ENCODE measurements at places on chromosomes 12 and 14.

DNA sequence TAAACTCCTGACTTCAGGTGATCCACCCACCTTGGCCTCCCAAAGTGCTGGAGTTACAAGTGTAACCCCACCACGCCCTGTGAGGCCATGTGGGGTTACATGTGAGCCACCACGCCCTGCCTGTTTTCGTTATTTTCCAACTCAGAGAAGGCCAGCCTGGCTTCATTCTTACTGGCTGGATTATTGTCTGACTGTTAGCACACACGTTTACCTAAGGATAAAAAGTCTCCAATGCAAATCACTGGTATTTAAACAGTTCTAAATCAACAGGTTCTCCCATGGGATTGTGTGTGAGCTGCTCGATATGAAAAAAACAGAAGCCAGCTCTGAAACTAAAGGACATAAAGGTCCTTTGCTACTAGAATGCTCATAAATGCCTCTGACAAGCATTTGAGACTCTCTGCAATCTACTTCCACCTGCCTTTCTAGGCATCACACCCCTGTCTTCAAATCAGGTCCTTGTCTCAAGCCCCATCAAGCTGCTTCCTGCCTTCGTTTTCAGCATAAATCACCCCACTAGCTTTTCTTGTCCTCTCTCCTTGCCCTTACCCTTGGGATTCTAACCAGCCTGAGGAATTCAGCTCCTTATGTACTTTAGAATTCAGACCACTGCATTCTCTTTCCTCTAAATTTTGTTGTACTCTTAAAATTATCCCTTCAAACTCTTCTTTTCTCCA lies 265.0 kb downstream of the DUSP6 start:
- DNase-seq = no peak

DNA sequence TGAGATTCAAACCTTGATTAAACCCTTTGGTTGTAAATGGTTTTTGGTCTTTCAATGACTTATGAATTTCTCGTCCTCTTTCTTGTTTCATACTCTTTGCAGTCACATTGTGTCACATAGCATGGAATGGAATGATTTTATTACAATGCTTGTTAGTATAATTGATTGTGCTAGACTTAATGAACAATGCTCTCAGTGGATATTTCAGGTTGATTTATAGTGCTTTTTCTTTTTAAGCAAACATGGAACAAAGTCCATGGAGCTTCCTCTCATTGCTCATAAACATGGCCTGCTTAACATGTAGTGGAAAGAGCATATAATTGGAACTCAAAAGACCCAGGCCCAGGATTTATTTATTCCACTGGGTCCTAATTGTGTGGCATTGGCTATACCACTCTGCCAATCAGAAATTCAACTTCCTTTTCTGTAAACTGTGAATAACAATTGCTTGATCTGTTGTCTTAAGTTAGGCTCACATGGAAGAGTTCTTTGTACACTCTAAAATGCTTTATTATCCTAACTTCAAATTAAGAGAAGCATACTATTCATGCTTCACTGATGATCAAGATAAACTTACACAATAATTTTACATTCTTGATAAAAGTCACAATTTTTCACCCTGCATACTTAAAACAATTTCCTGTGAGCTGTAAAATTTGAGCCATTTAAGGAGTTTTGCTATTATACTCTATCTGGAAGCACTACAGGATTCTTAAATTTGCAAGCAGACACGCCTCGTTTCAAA lies 370.5 kb upstream of the PDE3A start:
- no peak for DNase-seq

DNA sequence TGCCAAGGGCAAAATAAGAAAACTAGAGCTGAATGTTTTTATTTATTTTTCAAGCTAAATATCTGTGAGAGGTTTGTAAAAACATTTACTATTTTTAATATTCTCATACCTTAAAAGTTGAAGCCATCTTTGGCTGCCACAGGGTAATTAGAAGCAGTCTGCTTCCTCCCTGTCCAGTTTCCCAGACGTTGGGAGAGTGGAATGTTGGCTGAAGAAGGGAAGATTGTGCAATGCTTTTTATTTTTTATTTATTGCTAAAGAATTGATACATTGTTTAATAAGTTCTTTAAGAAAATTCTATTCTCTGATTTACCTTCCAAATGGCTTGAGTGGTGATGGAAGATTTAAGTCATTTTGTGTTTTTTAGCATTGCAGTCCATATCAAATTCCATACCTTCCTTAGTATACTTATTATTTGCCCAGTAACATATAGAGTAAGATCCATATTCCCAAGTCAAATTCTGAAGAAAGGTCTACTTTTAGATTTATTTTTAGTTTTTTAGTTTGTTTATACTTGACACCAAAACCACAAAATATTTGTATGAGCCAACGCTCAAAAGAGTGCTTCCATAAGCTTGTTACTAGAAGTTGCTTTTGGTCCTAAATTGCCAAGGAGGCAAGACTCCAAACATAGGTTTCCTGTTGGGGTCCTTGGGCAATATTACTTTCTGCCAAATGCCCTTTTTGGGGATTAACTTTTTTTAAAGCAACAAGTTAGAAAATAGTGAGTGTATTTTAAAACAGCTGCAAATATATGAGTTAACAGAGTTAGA lies 124.0 kb upstream of the CPM start:
- no peak for DNase-seq

DNA sequence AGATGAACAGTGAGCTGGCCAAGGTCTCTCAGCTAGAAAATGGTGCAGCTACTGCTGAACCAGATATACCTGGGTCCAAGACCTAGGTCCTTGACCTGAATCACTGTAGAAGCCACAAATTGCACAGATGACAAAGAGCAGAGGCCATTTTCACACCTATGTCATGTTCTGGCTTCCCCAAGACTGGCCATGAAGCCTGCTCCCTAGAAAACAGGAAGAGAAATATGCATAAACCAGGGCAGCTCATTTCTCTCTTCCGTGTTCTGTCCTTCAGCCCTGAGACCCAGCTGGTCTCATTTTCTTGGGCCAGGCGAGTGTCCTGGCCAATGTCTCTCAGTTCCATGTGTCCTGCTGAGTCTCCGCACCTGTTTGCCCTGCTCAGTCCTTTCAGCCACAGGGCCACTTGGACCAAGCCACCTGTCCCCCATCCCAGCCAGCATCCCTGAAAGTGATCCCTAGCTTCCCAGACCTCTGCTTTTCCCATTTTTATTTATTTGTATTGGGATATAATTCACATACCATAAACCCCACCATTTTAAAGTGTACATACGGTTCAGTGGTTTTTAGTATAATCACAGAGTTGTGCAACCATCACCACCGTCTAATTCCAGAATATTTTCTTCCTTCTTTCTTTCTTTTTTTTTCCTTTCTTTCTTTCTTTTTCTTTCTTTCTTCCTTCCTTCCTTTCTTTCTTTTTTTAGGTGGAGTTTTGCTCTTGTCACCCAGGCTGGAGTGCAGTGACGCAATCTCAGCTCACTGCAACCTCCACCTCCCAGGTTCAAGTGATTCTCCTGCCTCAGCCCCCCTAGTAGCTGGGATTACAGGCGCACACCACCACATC lies 27.0 kb downstream of the P2RX7 start:
- DNase-seq = no peak

GRCh38 chr12:118611295-118611694 lies 234.9 kb downstream of the SUDS3 start:
- DNase-seq = no peak

DNA sequence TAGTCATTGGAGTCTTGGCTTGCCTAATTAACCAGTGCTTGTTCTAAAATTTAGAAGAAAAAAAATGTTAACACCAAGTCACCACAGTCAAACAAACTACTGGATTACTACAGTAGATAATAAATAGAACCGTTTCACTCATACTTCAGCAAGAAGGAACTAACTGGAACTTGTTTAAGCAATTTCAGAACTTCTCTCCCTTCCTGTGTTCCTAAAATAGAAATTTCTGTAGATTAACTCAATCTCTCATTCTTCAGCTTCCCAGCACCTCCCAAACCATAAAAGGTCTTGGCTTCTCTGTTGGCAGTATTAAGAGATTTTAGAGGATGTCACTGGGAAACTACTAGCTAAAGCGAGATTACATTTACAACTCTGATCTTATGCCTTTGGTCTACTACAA lies 18.6 kb downstream of the GNS start:
- DNase-seq = no peak

DNA sequence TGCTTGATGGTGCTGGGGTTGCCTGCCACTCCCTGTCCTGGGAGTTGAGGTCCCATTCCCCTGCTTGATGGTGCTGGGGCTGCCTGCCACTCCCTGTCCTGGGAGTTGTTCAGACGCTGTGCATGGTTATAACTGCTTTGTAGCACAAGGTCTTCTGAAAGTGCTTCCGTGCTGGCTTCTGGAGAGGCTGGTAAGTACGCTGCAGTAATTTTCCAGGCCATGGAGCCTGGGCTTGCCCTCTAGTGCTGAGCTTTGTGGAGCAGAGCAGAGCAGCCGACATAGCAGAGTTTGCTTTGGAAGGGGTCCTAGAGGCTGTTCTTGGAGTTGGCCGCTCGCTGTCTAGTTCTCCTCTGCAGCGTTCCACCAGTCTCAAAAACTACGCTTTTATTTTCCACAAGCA lies 6.3 kb downstream of the B4GALNT3 start:
- DNase-seq = no peak

GRCh38 chr12:64098709-64099354 lies 123.3 kb downstream of the KICS2 start:
- no peak for DNase-seq

DNA sequence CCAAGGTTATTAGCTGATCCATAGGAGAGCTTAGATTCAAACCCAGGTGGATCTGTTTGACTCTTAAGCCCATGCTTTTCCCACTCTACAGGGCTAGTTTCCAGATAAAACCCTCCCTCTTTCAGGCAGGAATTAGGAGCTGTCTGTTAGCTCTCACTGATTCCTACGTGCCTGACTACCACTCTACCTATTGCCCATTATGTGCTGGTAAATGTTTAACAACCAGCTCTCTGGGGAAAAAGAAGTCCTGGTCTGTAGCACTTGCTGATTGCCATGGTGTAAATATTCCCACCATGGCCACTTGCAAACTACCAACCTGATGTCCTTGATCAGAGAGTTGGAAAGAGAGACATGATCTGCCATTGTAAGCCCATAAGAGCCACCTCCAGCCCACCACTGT lies 65.5 kb upstream of the BDKRB2 start:
- DNase-seq = no peak

GRCh38 chr14:33230021-33230420 lies 291.3 kb downstream of the NPAS3 start:
- no peak for DNase-seq

- no peak for DNase-seq
Observed at GRCh38 chr12:57176139-57176477, 28.7 kb upstream of the LRP1-AS start.

DNA sequence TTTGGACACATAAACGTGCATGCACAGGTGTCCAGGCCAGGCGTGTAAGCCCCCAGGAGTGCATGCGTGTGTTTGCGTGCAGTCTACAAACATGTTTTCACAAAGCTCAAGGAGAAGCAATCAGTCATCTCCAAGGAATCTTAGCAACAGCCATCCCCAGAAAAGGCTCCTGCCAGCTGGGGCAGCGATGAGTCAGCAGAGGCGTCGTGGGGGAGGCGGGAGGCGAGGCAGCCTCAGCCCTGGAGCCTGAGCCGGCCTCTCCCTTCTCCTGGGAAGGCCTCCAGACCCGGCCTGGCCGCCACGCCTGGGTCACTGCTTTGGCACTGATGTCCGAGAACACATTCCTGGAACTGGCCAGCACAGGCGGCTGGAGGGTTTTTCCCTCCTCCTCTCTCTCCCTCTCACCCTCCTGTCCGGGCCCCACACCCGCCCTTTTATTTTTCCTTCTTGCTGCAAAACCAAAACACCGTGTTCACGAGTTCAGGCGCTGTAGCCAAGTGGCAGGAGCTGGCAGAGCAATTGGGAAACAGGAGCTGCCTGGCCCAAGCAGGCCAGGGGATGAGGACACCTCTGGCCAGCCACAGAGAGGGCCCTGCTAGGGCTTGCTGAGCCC lies 92.7 kb downstream of the LRRC74A start:
- peak; percentile 87 for DNase-seq

DNA sequence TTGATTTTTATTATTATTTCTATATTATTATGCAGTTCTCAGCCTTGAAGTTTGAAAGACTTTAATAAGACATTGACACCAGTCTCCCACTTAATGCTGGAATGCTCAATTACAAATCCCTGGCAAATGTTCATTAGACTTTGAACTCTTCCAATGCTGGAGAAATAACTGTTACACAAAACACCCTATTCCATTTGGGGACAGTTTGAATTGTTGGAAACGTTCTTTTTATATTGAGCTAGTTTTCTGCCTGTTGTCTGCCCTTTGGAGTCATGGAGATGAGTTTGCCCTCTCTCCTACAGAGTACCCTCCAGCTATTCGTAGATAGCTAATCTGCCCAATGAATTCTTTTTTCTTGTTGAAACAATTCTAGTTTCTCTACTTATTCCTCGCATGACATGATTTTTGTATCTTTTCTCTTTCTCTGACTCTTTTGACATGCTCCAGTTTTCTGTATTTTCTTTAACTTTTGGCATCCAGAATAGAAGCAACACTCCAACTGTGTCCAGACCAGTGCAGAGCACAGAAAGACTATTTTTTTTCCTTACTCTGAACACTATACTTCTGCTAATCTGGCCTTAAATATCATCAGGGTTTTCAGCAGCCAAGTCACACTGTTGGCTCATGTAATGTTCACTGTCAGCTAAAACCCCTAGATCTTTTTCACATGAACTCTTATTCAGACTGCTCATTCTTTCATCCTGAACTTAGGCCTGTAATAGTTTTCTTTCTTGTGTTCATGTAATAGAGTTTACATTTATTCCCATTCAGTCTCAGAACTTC lies 379.3 kb downstream of the RAD51B start:
- no peak for DNase-seq

DNA sequence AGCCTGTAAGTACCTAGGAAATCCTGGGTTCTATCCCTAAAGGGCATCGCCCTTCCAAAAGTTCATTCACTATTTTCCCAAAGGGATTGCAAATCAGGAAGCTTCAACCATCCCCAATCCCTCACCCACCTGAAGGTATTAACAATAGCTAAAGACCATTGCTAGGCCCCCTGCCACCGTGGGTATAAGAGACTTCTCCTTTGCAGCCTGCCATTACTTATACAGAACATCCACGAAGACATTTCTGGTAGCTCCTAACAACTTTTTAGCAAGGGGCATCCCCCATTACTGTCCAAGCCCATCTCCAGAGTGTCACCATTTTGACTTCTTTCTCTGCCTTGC lies 384 bp upstream of the SMUG1 start:
- DNase-seq = no peak

DNA sequence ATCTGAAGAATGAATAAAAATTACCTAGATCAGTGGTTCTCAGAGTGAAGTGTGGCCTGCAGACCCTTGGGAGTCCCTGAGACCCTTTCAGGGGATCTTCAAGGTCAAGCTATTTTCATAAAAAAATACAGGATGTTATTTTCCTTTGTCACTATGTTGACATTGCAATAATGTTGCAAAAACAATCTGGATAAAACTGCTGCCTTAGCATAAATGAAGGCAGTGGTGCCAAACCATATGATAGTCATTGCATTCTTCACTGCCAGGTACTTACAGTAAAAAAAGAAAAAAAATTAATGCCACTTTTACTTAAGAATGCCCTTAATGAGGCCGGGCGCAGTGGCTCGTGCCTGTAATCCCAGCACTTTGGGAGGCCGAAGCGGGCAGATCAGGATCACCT lies 2.0 kb upstream of the CD4 start:
- no peak for DNase-seq
